ENCODE measurements at places on chromosomes 12 and 14.

DNA sequence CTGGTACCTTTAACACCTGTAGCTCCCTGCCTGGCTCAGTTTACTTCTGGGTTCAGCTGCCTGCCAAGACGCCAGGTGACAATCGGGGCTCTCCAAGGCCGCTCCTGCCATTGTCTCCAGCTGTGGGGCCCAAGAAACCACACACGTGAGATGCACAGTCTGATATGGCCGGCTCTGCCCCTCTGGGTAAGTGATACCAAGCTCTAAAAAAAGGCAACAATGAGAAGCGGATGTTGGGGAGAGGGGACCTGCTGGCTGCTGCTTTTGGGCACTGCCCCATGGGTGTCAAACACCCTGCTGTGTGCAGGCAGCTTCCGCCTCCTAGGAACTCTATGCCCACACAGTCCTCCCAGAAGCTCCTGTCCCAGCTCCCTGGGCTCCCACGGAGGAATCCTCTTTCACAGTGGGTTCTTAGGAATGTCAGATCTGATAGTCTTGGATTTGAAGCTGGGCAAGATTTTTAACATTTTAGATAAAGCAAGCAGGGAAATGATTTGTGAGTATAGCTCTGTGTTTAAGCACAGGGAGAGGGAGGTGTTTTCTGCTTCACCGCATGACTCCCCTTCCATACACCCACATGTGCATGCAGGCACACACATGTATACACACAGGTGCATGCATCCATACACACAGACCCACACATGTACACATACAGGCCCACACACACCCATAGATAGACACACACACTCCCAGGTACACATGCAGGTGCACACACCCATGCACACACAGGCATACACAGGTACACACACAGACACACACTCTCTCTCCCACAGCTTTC is 1135.8 kb downstream of the BCL11B start:
- no peak for DNase-seq

GRCh38 chr12:102093319-102093718 is 26.6 kb downstream of the NUP37 start:
- no peak for DNase-seq

GRCh38 chr12:32253154-32253790 is 146.1 kb upstream of the FGD4 start:
- DNase-seq = no peak

- no peak for DNase-seq
Measured at GRCh38 chr12:57539134-57539768, 7.7 kb downstream of the DCTN2 start.

DNA sequence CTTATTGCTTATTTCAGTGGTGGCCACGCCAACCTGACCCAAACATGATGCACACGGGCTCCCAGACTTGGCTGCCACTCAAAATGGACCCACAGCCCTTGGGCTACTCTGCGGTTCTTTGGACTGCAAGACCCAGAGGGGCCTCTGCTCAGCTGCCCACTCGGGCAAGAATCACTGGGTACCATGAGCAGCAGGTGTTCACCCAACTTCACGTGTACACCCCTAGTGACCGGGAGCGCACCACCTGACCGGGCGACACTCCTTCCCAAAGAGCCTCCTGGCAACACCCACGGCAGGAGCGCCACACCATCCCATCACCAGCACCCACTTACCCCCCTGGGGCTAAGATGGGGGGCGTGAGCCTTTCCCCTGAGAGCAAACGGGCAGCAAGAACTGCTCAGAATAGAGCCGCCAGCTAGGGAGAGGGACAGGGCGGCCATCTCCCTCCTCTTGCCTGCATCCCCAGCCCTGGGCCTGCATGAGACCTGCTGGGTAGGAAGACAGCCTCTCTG is 32.0 kb downstream of the CCNK start:
- no peak for DNase-seq

GRCh38 chr12:40829738-40830144 is 137.5 kb downstream of the CNTN1 start:
- no peak for DNase-seq

DNA sequence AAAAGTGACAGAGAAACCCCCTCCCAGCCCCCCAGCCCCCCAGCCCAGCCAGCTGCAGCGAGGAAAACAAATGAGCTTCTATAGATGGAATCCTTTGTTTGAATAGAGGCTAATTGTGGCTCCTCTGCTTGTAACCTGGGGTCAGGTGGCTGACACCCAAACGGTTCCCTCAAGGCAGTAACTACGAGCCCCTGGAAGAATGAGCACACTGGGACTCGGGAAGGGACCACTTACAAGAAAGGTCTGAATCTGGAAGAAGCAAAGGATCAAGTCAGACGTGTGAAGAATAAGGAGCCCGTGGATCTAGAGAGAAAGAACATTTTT is 108.7 kb upstream of the FUT8 start:
- DNase-seq = no peak

GRCh38 chr14:70754991-70755390 is 54.3 kb downstream of the MAP3K9 start:
- DNase-seq = no peak

DNA sequence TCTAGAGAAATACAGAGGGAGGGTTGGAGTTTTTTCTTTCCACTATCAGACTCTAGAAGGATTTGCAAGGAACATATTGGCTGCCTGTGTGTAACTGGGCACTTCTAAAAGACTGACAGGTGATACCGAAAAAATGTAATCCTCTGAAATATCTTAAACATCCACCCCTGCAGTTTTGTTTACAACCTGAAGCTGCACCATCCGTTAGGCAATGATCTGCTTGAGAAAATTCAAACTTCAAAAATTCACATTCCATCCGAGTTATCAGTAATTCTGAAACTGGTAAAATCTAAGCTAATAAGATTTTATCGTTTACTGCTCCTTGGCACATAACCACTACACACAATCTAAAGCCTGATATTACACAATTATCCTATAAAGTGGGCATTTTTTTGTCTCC is 528.6 kb downstream of the FUT8 start:
- no peak for DNase-seq

GRCh38 chr12:1695886-1696670 is 5.2 kb downstream of the ADIPOR2 start:
- DNase-seq = no peak

GRCh38 chr14:36217027-36217426 is 40.5 kb upstream of the PTCSC3 start:
- no peak for DNase-seq

GRCh38 chr12:75877763-75878621 is 153.6 kb downstream of the PHLDA1 start:
- DNase-seq = no peak

DNA sequence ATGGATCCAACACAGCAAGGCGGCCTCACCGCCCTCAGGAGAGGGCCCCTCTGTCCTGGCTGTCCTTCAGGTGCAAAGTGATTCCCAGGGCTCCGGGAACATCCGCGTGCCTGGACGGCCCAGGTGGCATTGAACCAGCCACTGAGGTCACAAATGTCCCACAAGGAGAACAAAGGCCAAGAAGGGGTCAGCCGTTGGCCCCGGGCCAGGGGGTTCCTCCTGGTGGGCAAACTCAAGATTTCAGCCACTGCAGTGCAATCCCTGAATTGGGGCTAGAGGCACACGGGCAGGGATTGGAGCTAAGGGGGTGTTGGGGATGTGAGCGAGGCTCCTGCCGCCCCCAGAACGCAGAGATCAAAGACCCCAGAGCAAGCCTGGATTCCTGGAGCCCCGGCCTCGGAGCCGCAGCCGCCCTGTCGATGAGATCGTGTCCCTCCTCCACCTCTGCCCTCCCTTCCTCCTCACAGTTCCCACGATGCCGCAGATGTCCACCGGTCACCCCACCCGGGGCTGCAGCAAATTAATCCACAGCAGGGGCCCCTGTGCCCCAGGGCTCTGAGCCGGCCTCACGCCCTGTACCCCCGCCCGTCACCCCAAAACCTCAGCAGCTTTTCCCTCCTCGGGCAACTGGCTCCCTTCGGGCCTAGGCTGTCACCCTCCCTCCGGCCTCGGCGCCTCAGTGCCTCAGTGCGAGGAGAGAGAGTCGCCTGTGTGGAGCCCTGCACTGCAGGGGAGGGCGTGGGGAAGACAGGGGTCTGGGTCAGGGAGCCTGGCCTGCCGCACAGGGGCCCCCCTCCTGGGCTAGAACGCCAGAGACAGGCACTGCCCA is 56.7 kb upstream of the GALNT9 start:
- DNase-seq = no peak

DNA sequence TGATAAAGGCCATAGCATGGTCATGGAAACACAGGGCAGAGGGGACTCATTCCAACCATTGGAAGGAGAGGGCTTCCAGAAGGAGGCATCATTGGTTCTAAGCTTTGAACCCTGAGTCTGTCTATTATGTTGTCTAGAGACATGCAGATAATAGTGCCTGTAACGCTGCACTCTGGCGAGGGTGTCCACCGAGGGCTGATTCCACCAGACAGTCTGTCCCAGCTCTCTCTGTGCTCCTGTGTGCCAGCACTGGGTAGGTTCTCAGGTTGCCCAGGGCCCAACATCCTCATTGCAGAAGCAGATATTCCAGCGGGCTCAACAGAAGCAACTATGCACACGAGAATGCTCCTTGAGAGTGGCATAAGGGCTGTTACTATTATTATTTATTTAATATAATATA is 18.7 kb upstream of the CLMN start:
- DNase-seq = no peak

GRCh38 chr12:65459545-65459944 is 181.1 kb downstream of the MSRB3 start:
- no peak for DNase-seq

DNA sequence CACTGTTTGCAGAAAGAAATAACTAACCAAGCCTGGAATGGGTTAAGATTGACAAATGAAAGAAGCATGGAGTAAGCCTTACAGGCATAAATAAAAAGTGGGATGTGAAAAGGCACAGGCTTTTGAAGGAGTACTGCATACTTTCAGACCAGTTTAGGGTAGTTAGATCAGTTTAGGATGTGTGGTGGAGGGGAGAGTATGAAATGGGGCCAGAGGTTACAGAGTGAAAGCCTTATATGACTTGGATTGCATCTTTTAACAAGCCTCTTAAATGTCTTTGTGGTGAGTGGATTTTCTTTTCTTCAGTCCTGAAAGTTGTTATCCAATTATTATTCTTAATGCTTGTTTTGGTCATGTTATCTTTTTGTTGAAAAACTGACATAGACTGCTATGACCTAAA is 52.2 kb upstream of the TRHDE start:
- DNase-seq = no peak

GRCh38 chr12:53816360-53817020 is 64.7 kb upstream of the CISTR start:
- no peak for DNase-seq

DNA sequence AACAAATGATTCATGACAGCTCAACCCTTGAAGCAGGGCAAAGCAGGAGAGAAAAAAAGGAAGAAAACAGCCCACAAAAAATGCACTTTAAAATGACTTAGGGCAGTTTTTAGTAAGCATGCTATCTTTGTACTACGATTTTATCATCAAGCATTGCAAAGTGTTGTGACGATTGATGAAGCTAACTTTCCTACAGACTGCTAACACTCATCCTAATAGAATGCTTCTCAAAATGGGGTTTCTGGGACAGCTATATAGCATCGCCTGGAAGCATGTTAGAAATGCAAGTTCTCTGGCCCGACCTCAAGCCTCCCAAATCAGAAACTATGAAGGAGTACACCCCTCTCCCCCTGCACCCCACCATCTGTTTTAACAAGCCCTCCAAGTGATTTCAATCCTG is 256.4 kb downstream of the SSPN start:
- no peak for DNase-seq

- no peak for DNase-seq
Measured at GRCh38 chr14:88750945-88751344, 41.8 kb downstream of the EML5 start.

DNA sequence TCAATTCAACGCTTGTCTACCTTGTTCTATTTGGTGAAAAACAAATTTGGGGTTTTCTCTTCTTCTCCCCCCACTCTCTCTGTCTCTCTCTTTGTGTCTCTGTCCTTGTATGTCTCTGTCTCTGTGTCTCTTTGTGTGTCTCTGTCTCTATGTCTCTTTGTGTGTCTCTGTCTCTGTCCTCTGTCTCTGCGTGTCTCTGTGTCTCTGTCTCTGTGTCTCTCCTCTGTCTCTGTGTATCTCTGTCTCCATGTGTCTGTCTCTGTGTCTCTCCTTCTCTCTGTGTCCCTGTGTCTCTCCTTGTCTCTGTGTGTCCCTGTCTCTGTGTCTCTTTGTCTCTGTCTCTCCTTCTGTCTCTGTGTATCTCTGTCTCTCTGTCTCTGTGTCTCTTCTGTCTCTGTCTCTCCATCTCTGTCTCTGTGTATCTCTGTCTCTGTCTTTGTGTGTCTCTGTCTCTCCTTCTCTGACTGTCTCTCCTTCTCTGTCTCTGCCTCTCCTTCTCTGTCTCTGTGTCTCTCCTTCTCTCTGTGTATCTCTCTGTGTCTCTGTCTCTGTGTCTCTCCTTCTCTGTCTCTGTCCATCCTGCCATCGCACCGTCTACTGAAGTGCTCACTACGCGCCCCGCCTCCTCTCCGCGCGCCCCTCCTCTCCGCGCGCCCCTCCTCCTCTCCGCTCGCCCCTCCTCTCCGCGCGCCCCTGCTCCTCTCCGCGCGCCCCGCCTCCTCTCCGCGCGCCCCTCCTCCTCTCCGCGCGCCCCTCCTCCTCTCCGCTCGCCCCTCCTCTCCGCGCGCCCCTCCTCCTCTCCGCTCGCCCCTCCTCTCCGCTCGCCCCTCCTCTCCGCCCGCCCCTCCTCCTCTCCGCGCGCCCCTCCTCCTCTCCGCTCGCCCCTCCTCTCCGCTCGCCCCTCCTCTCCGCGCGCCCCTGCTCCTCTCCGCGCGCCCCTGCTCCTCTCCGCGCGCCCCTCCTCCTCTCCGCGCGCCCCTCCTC is 12.8 kb downstream of the LRCOL1 start:
- no peak for DNase-seq

DNA sequence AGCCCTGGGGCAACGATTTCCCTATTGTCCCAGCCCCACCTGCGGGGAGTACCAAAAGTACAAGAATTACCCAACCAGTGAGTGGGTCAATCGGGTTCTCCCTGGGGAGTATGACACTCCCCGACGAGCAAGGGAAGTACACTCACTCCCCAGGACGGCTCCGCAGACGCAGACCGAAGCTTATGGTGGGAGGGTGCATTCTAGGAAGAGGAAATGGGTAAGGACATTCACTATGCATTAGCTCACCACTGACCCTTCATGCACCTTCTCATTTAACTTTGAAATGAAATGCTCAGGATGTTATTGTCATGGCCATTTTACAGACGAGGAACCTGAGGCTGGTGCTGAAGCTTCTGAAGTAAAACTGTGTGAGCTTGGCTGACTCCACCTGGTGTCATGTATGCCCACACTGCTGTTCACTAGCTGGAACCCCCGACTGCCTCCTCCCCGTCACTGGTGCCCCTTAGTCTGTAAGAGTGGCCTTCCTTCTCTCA is 45.8 kb upstream of the TMED10 start:
- no peak for DNase-seq

- DNase-seq = no peak
Measured at GRCh38 chr12:1212526-1212925, 221.5 kb downstream of the ERC1 start.

Measured in stimulated activated CD4-positive, alpha-beta T cell treated with anti-CD3 and anti-CD28 coated beads, TNF-alpha, amount 100 ng/mL, for 24 hours (primary cell).